ENCODE measurements at places on chromosomes 11 and 22.

DNA sequence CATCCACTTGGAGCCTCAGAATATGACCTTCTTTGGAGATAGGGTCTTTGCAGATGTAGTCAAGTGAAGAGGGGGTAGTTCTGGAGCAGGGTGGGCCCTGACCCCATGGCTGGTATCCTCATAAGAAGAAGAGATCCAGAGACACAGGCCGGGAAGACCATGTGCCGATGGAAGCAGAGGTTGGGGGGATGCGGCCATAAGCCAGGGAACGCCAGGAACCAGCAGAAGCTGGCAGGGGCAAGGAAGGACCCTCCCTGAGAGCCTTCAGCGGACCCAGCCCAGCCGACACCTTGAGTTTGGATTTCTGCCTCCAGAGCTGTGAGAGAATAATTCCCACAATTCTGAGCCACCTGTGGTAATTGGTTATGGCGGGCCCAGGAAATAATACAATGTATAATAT is 26.1 kb upstream of the SMIM38 start:
- no peak for DNase-seq

- no peak for DNase-seq
These were observed at the start of gene MFNG for GRCh38 chr22:37486224-37486845. MFNG (minus strand) TSS chr22:37486384; CDS start chr22:37486177, 207 bp downstream.

- DNase-seq, result no peak
These were observed 523.8 kb upstream of the FAT3 start for GRCh38 chr11:91700854-91701253.

DNA sequence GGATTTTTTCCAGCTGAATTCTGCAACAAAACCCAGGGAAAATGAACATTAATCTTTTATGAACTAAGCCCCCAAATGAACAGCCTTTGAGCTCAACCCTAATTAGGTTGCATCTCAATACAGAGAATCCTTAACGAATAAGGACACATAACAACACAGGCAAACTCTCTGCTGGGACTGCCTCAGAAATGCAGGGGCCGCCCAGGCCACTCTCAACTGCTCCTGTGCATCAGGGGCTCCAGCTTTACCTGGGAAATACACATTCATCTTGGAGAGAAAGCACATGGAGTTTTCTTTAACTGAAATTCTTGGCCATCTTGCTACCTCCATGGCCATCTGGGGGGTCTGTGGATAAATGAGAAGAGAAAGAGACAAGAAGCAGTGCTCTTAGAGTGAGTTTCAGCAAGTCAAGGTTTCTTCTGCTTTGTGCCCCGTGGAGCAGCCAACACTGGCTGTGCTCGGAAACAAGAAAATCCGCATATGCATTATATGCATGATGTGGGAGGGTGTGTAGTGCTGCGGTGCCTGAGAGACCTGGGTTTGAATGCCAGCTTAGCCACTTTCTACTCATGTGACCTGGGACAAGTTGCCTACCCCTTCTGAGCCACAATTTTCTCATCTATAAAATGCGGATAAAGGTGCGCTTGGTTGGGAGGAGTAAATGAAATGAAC is 81.9 kb upstream of the RCN1 start:
- no peak for DNase-seq

DNA sequence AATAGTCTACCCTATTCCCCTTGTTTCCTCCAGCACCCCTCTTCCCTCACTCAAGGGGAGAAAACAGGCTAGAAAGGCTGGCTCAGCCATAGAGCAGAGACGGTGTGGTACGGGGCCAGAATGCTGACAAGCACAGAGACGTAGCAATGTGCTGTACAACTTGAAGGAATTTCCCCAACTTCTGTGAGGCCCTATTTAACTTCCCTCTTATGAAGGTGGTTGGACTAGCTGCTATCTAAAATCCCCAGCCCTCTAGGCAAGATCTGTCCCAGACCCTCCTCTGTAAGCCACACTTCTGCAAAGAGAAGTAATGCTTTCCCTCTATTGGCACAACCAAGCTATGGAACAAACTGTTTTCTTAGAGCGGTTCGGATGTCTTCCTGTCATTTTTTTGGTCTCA is 37.8 kb downstream of the PLEKHA7 start:
- no peak for DNase-seq

DNA sequence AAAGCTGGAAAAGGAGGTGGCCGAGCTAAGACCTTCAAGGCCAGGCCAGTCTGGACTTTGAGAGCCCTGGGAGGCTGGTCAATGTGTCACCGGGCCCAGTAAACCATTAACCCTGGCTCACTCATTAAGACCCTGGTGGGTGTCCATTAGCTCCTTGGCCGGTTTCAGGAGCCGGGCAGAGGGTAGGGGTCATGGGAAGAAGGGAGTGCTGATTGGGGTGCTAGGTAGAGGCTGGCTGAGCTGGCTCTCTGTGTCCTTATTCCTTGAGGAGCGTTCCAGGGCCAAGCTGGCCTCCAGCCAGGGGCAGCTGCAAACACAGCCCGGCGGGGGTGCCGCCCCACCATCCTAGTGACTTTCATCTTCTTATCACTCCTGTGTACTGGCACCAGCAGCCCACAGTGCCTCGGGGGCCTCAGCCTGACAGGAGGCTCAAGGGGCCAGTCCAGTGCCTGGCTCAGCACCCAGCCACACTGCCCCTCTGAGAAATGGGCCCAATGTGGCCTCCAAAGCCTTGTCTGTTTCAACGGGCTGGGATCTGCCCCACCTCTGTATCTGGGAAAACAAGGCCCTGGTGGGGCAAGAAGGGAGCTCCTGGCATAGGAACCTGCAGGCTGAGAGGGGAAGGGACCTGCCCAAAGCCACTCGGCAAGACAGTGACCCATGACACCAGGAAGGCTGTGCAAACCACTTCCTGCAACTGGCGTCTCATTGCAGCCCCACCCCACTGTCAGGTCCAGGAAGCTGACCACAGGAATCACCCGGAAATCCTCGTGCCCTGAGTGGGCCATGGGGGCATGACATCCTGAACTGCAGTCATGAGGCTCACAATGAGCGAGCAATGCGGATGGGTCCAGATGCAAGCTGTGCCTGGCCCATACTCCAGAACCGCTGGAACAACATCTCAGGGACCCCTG is 15.1 kb upstream of the RGL4 start:
- no peak for DNase-seq

GRCh38 chr11:92111287-92111686 is 113.3 kb upstream of the FAT3 start:
- DNase-seq, result no peak

GRCh38 chr11:67439321-67440228 is 2.1 kb upstream of the PTPRCAP start:
- no peak for DNase-seq

DNA sequence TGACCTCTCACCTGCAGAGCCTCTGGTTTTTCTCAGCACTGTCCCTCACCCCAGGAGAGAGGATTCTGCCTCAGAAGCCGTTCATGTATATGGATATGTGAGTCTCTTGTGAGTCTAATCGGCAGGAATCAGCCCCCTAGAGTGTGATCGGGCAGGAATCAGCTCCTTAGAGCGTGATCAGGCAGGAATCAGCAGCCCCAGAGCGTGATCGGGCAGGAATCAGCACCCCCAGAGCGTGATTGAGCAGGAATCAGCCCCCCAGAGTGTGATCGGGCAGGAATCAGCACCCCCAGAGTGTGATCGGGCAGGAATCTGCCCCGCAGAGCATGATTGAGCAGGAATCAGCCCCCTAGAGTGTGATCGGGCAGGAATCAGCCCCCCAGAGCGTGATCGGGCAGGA is 80.0 kb upstream of the EIF3D start:
- no peak for DNase-seq

DNA sequence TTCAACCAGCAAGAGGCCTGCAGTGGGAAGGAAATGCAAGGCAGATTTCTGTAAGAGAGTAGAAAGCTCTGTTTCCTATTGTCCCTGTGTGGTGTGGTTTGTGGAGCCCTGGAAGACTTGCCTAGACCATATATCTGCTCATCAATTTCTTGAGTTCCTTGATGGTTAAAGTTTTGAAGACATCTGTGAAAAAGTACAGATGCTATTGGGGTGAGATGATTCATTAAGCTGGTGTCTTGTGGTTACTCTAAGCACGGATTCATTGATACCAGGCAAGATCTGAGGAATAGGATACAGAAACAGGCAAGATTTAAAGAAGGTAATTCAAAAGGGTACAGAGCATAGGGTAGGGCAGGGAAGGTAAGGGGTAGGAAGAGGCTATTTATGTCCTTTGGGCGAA is 275.8 kb upstream of the SESN3 start:
- no peak for DNase-seq

DNA sequence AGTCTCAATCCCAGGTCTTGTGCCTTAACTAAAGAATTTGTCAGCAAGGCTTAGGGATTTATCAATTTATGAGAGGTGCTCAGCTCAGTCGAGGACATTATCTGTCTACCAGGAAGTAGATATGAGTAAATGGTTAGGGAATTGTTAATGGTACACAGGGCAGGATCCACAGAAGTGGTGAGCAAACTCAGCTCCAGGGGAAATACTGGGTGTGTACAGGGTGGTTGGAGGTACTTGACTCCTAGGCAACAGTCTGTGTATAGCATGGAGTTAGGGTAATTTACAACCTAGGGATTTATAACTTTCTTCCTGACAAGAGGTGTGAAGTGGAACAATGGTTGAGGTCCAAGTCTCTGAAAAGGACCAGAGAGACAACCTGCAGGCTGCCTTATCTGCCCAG is 123.4 kb upstream of the OR9Q1 start:
- no peak for DNase-seq

DNA sequence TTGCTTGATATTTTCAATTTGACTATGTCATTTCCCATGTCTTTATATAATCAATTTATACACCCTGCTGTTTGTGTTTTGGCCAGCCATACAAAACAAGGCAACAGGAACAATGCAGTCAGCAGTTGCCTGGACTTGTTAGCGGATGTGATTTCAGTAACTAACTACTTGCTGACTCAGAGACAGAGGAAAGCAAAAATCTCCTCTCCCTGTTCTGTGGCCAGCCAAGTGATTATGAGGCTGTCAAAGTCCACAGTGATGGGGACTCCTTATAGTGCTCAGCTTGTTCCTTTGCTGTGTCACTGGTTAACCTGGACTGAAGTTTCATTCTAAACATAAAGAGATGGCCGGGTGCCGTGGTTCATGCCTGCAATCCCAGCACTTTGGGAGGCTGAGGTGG is 32.6 kb upstream of the APLP2 start:
- no peak for DNase-seq
